ENCODE measurements at places on chromosomes 6 and 20.
A peak's percentile ranks its signal among the peaks of the same experiment; 100 is the strongest.

- DNase-seq: peak; percentile 85
Observed at GRCh38 chr6:33427585-33428223, 7.8 kb downstream of the SYNGAP1 start.

DNA sequence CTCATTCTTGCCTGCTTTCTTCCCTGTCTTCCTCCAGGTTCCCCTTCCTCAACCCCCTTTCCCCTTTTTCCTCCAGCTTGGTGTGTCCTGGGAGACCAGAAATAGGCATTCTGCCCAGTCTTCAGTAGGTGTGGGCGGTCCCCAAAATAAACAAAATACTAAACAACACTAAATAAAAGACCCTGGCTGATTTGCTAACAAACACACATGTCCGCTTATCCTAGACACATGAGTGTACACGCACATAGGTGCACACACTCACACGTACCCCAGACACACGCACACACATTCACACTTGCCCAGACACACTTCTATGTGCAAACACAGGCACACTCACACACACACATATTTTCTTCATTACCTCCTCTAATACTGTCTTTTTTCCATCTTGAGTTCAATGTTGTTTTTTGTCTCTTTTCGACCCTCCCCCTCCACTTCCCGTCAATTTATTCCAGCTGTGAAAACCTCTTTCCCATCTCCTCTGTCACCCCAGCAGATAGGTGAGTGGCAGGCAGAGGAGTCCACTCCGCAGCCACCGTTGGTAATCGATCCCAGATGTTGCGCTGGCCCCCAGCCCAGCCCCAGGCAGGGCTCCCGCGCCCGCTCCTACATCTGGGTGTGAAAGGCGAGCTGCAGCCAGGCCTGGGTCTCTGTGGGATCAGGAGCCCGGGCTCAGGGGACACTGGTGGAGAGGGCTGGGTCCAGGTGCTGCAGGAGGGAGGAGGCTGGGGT is 56.9 kb upstream of the FOXP4 start:
- DNase-seq: no peak

- no peak for DNase-seq
Observed at GRCh38 chr6:107707346-107708275, 116.5 kb downstream of the SCML4 start.

DNA sequence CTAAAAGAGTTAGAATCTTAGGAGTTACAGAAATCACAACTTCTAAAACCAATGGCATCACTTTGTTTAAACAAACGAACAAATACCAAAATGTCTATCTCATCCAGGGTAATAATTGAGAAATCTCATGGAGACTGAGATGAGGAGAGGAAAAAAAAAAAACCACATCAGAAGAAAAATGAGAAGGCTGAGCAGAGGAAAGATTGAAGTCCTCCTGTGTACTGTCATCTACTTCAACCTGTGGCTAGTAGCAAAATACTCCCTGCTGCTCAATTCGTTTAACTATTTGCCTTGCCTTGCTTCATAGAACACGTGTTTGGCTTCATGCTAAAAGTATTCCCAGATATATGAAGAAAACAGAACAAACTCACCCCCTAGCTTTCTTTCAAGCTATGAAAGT is 143.7 kb downstream of the PDE10A start:
- no peak for DNase-seq

GRCh38 chr6:11433860-11434259 is 103.7 kb upstream of the TMEM170B start:
- no peak for DNase-seq

- no peak for DNase-seq
Observed at GRCh38 chr6:63188828-63189227, 22.4 kb upstream of the FKBP1C start.

- no peak for DNase-seq
Observed at GRCh38 chr6:6246544-6246943, 73.9 kb downstream of the F13A1 start.

DNA sequence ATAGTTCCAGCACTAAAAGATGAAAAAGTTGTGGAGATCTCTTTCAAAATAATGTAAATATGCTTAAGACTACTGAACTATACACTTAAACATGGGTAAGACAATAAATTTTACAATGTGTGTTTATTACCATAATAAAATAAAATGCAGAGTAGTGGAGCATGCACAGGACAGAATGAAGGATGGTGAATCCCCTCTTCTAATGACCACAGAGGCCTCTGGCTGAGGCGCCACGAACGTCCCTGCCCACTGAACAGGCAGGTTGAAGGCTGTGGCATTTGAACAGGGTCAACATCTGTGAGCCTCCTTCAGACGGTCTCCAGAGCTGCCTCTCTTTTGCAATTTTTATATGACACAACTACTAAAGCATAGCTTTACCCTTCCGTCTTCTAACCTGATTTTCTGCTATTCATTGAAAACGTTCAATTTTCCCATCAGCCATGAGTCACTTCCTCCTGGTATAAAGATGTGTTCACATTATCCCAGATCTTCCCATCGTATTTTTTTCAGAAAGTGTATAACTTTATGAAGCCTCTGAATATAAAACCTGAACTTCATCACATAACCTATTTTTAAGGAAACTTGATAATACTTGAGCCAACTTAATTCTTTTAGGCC is 37.8 kb downstream of the ADGRF4 start:
- DNase-seq: no peak

DNA sequence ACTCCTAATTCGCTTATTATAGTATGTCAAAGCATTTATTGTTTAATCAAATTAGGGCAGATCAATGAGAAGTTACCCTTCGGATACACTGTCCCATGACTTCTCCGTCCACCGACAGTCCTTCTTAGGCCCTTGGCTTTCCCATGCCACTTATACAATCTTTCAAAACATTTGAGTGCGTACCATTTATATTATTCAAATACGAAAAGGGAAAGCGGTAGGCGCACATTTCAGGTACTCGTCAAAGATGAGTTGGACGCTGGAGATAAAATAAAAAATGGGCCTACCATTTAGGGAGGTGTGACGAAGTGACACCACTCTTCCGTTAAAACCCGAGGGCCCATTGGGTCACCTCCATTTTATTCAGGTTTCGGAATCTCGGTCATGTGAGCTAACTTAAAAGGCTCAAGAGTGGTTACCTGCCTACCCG is 542 bp upstream of the AFG1L start:
- no peak for DNase-seq

DNA sequence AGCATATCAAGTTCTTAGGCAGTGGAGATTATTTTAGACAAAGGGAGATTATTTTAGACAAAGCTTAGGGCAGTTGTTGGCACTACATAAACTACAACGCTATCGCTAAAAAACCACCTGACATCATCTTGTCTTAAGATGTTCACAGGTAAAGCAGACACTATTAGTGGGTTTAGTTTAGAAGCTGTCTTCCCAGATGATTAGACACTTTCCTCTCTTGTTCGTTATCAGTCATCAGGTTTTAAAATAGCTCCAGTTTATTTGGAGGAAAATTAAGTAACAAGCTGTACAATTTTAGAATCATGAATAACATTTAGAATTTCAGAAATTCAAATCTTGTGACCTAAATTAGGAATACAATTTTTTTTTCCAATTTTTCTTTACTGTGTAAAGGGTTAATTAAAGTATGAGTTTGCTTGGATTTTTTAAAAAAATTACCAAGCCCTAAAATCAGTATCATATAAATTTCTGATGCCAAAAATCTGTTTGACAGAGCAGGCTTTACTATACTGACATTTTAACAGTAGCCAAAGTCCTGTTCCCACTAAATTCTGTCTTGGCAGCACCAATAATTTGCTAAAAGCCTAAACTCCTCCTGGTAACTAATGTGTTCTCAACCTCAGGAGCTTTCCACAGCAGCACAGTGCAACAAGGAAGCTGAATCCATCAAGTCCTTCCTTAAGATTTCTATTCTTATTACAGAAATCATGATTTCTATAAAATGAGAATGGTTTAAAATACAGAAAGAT is 109.0 kb downstream of the HIVEP2 start:
- DNase-seq: no peak

GRCh38 chr6:139373154-139373927 is 1.1 kb downstream of the CITED2 start:
- DNase-seq: peak; percentile 82

- DNase-seq: no peak
Observed at GRCh38 chr6:2184700-2185455, 60.5 kb downstream of the GMDS start.

DNA sequence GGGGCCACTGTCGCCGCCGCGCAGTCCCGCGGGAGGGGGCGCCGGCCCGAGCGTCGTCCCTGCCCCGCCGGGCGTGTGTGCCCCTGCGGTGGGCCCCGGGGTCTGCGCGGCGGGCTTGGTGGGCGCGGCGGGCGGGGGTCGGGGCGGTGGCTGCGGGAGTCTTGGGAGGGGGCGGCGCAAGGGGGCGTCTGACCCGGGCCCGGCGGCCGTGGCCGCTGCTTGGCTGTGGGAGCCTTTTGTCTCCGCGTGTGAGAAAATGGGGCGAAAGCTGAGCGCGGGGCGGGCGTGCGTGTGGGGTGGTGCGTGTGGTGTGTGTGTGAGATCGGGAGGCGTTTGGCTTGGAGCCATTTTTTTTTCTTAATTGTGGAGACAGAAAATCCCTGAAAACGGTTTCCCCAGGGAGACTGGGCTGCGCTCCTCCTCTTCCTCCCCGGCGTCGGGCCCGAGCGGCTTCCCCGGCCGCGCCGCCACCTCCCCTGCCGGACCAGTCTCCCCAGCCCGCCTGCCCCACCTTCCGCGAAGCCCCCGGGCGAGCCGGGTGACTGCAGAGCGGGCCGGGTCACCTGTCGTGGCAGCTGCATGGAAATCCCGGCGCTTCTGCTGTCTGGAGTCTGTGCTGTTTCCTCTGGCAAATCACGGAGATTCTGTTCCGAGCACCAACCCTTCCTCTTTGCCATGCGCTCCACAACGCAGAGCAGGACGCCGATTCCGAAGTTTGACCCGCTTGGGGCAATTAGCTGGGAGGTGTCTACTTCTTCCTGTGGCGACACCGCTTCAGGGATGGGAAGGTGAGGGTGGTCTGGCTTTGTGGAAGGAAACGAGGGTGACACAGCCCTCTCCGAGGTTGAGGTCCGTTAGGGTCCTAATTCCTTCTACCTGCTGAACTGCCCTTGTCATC is 64.4 kb downstream of the GTF2H5 start:
- DNase-seq: peak; percentile 80

DNA sequence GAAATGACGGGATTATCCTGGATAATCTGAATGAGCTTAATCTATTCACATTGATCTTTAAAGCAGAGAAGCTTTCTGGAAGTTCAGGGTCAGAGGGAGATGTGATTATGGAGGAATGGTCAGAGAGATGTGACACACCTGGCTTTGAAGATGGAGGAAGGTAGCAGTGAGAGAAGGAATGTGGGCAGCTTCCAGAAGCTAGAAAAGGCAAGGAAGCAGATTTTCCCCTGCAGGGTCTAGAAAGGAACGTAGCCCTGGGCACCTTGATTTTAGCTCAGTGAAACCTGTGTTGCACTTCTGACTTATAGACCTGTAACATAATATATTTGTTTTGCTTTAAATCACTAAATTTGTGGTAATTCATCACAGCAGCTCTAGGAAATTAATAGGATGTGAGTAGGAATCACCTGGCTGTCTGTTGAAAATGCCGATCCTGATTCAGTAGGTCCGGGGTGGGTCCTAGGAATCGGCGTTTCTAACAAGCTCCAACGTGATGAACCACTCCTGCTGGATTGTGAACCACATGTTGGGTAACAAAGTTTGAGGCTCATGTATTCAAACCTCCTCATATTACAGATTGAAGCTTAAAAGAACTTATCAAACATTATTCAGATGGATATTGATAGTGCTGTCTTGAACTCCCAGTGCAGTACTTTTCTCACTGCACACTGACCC is 157.0 kb downstream of the GJA1 start:
- DNase-seq: no peak

DNA sequence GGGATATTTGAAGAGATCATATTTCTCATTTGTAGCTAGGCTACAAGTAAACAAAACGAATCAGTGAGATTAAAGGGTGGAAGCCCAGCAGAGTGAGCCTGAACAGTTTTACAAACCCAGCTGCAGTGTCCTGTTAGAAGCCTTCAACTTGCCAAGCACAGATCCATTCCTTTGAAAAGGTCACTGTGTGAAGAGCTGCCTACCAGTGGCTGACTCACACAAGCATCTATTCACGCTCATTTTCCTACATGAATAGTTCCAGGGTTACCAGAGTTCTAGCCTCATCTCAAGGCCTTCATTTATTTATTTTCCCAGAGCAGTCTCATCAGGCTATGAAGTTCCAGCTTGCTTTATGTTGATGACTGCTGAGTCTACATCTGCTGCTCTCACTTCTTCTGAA is 25.7 kb upstream of the MLIP start:
- no peak for DNase-seq

DNA sequence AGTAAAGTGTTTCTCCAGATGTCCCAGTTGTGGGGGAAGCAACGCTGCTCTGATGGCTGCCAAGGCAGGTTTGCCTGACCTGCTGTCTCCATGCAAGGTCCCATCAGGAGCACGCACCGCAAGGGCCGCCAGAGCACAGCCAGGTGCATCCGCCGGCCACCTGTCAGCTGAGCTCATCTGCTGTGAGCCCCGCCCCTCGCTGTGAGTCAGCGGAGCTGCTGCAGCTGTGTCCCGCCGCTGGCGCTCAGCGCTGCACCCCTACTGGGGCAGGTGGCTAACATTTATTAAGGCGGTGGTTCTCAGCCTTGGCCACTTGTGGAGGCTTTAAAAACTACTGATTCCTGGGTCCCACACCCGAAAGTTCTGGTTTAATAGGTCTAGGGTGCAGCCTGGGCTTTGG is 225.7 kb downstream of the UST start:
- DNase-seq: no peak

- DNase-seq: no peak
Observed at GRCh38 chr6:225121-225721, 67.1 kb upstream of the DUSP22 start.

- DNase-seq: no peak
Observed at GRCh38 chr20:15921930-15922329, 651.3 kb downstream of the KIF16B start.

DNA sequence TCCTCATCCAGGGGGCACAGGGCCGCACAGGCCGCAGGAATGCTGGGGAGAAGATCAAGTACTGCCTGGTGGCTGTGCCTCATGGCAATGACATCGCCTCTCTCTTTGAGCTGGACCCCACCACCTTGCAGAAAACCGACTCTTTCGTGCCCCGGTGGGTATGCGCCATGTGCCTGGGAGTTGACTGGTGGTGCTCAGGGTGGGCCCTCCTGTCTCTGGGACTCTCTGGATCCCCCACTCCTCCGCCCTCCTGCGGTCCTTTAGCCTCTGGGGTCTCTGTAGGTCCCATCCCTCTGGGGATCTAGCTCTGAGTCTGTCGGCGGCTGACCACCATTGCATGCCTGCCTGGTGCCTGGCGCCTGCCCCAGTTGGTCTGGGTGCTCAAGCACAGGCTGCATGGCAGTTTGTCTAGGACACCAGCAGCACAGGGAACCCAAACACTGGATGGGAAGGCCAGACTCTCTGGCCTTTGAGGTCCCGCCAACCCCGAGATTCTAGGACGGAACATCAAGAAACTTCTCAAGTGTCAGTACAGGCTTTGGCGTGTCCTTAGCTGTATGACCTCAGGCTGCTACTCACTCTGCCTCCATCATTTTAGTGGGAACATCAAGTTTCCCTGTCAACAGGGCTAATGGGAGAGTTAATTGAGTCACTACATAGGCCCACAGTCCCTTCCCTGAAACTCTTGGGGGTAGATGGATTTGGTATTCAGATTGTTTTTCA is 42.8 kb downstream of the ITPR3 start:
- DNase-seq: no peak

GRCh38 chr6:75467966-75468365 is 25.6 kb downstream of the FILIP1 start:
- DNase-seq: peak; percentile 65

Data from sigmoid colon (tissue), 7 donors.